ENCODE measurements at places on chromosomes 5 and 9.

DNA sequence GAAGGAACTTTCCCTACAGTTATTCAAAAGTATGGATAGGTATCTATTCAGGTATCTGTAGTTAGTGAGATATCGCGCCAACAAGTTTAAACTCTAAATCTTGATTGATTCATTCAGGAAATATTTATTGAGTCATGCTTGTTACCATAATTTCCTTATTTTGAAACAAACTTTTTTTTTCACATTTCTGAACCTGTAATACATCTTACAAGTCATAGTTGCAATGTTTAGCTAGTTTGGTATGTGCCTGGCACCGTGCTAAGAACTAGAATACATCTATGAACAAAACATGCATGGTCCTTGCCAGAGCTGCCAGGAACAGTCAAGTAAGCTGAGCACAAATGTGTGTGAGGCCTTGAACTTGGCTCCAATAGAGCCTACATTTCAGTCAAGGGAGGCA lies 226.4 kb downstream of the PCSK5 start:
- DNase-seq: peak; percentile 30

- no peak for DNase-seq
Measured at GRCh38 chr5:122766130-122766529, 8.8 kb upstream of the SNX2 start.

DNA sequence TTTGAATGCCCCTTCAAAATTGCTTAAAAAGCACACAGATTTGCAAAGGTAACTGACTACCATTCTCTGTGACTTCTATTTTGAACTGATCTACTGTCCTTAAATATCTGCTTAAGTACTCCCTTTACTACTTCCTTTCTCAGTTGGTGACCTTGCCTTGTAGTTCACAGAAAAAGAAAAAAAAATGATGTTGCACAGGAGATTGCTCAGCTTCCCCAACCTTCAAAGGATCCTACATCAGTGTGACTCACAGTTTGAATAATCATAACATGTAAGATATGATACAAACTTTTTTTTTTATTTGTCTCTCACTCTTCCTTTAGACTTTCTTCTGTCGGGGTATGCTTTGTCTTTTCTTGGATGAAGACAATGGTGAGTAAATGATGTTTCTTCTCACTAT lies 1029.6 kb downstream of the CDH12 start:
- no peak for DNase-seq

GRCh38 chr5:95181644-95182043 lies 103.2 kb downstream of the MCTP1 start:
- no peak for DNase-seq

DNA sequence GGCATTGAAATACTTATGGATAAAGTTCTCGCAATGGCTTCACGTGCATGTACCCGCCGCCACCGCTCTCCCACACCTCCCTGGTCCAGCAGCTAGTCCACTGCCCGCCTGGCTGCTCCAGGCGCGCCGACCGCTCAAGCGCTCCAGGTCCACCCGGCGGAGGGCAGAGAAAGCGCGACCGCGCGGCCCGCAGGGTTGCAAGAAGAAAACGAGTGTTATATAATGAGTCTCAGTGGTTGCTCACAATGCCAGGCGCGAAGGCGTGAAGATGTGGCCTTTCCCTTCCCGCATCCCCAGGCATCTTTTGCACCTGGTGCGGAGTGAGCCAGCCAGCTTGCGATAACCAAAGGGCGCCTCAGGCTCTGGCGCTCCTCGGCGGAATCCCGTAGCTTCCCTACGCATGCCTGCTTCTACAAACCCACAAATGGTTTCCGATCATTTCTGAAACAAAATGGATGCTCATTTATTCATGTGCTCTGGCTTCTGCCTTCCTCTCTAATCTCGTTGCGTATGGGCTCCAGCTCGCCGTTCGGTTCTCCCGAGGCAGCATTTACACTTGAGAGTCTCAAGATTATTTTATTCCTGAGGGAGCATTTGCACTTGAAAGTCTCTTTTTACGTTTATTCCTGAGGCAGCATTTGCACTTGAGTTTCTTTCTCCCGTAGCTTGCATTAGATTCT lies 25.7 kb downstream of the CDKN2A start:
- DNase-seq: no peak
